WERI-Rb-1 (cell line): ENCODE measurements at places on chromosomes 13 and 19.
A peak's percentile ranks its signal among the peaks of the same experiment; 100 is the strongest.

- DNase-seq: no peak
Measured at GRCh38 chr13:44711706-44712105, 135.6 kb upstream of the TSC22D1 start.

- DNase-seq: no peak
Measured at GRCh38 chr13:30934381-30934780, 1.9 kb downstream of the TEX26 start.

DNA sequence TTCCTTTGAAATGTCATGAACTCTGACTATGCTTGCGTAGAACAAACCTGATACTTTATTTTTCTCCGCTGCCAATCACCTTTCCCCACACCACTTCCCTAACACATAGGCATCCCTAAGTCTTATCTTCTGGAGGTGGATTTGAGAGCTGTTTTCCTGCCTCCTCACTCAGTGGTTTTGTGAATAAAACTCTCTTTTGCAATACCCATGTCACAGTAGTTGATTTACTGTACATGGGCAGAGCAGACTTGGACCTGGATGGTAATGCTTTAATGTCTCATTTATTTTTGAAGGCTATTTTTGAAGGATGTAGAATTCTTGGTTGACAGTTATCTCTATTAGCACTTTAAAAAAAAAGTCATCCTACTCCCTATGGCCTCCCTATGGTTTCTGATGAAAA is 881.8 kb downstream of the SLITRK5 start:
- no peak for DNase-seq

GRCh38 chr13:65036999-65037398 is 2193.1 kb downstream of the PCDH9 start:
- DNase-seq: no peak

DNA sequence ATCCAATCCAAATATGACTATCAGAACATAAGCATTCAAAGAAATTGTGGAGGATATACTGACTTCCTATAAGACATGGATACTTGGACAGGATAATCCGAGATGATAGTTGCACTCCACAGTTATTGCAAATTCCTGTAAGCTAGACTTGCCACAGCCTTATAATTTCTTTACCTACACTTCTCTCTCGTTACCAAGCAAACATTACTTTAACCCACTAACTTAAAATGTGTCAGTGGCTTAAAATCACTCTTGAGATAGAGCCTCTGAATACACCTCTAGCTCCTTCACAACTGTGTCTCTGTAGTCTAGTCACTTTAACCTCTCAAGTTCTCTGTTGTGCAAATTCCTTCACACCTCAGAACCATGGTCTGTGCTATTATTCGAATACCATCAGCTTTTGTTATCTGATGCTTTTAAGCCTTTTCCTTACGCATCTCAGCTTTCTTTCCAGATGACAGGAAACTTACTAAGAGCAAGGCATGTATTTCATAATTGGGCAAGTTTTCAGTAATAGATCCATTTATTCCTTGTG is 474.9 kb upstream of the MIR17HG start:
- no peak for DNase-seq

DNA sequence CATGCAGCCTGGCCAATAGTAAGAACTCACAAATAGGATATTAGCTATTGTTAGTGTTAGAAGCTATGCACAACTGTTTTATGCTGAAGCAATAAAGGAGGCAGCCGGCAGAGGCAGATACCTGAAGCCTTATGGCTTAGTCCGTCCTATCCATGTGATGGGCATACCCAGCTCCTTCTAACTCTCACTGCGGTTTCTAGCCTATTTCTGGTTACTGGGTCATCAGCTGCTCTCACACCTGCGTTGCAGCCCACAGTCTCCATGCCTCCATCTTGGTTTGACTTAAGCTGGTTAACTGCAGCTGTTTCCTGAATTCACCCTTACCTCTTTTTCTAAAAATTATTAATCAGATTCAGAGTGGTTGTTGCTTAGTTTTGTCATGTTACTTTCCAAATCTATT is 40.5 kb upstream of the CNMD start:
- DNase-seq: no peak

DNA sequence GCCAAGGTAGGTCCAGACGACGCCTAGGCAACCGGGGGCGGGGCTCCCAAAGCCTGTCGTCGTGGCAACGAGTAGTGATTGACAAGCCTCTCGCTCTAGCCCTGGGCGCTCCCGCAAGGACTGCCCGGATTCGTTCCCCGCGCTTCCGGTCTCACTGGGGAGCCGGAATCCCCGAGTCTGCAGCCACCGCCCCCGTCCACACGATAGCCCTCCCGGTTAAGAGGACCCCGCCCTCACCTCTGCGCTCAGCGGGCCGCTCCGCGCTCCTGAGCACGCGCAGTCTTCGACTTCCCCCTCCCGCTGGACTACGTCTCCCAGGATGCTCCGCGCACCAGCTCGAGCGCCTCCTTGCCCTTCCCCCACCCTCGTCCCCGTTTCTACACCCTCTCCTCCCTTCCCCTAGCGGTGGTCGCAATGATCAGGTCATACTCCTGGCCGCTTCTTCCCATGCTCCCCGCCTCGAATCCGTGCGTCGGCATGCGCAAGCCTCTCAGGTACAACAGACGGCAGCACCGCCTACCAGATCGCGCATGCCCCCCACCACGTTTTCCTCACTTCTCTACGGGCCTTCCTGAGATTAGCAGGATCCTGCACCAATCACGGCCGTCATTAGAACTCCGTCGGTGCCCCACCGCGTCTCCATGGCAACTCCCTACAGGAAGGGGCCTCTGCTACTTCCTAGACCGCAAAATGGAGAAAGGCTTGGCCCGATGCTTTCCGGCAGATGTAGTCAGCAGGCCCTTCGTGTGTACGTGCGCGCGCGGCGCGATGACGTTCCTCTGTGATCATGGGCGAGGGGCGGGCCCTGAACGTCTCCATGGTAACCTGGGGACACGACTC is at the start of gene MZF1:
Gene MZF1 (minus strand): TSS at position 518 of the 840 bp plus-strand sequence. CDS start 1,946 bp downstream, outside the sequence.
- peak; percentile 100 for DNase-seq

GRCh38 chr13:36548129-36548528 is 115.8 kb downstream of the CCNA1 start:
- DNase-seq: no peak

DNA sequence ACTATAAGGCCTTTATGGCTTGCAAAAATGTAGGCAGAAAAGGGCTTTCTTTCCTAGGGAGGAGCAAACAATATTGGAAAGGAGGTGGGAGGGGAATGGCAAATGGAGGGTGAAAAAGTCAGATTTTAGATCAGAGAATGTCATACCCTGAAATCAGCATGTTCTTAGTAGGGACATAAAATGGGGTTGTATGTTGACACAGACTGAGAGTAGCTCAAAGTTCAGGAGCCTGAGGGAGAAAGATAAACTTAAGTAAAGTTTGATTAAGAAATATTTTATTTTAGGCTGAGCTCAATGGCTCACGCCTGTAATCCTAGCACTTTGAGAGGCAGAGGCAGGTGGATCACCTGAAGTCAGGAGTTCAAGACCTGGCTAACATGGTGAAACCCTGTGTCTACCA is 83.8 kb downstream of the ZNF737 start:
- DNase-seq: no peak

GRCh38 chr19:15161028-15161984 is 39.5 kb downstream of the NOTCH3 start:
- DNase-seq: peak; percentile 68

GRCh38 chr13:99191900-99192399 is 8.7 kb upstream of the UBAC2 start:
- peak; percentile 75 for DNase-seq

- DNase-seq: no peak
Measured at GRCh38 chr13:24632382-24633121, 47.7 kb upstream of the ATP12A start.

GRCh38 chr13:75963302-75963701 is 327.2 kb downstream of the LMO7 start:
- no peak for DNase-seq

- no peak for DNase-seq
Measured at GRCh38 chr13:97474349-97474980, 40.5 kb downstream of the RAP2A start.

- no peak for DNase-seq
Measured at GRCh38 chr13:60152114-60152513, 11.6 kb downstream of the DIAPH3 start.

DNA sequence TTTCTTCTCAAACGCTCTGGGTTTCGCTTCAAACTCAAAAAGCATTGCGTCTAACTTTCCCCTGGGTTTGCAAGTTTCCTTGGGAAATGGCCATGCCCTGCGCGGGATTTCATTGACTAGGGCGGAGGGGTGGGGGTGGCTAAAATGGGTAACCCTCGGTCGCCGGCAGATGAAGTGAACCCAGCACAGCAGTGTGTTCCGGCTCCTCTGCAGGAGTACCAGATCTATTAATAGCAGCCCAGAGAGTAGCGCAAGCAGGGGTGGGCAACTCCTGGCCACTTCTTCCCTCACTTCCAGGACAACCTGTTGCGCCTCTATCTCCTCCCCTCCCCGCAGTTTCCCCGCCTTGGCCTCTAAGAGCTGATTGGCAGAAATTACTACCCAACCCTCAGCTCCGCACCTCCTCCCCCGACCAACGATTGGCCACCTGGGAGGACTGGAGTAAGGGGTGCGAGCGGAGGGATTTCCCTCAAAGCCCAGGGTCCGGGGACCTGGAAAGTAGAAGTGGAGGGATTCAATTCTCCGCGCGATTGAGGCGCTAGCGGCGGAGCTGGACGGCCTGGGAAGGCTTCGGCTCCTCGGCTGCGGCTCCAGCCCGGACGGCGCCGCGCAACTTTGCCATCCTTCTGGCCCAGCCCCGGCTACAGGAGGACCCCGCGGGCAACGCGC is at the start of gene FREM2:
Gene FREM2 (plus strand): TSS at position 501 of the 669 bp plus-strand sequence. CDS start 268 bp downstream, outside the sequence.
- DNase-seq: peak; percentile 80

GRCh38 chr13:25380741-25381324 is 9.1 kb downstream of the ATP8A2 start:
- no peak for DNase-seq

DNA sequence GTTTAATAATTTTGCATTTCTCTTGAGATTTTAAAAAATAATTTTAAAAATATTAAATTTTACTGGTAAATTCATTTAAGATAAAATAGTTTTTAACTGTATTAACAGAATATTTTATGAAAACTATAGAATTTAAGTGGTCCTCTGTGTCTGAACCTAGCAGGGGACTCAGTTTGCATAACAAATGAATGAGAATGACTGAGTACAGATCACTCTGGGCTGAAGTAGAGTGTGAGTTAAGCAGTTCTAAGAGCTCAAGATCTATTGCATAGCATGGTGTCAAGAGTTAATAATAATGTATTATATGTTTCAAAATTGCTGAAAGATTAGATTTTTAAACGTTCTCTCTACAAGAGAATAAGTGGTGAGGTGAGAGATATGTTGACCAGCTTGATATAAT is 348.3 kb upstream of the SLITRK1 start:
- no peak for DNase-seq

- DNase-seq: no peak
Measured at GRCh38 chr19:49566302-49566701, 14.1 kb downstream of the NOSIP start.

DNA sequence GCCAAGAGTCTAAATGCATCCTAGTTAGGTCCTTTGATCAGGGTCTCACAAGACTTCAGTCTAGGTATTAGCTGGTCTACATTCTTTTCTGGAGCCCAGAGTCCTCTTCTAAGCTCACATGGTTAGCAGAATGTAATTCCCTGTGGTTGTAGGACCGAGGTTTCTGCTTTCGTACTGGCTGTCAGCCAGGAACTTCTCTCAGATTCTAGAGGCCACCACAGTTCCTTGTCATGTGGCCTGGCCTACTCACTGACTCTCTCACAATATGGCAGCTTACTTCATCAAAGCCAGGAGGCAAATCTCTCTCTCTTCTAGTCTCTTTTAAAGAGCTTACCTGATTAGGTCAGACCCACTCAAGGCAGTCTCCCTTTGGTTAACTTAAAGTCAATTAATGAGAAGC is 82.9 kb downstream of the POU4F1 start:
- DNase-seq: no peak

GRCh38 chr13:31504918-31505317 is 234.4 kb upstream of the RXFP2 start:
- no peak for DNase-seq

DNA sequence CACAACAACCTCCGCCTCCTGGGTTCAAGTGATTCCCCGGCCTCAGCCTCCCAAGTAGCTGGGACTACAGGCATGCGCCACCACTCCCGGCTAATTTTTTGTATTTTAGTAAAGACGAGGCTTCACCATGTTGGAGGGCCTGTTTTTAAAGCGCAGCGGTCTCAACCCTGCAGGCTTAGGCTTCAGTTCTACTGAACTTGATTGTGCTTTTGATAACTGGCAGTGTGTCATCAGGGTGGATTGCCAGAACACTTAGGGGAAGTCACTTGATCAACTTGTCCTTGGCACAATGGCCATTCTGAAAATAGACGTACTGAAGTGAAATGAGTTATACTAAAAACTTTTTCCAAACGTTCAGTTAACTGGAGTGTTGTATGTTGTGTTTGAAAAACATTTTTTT is 472.2 kb downstream of the KLF5 start:
- DNase-seq: no peak

DNA sequence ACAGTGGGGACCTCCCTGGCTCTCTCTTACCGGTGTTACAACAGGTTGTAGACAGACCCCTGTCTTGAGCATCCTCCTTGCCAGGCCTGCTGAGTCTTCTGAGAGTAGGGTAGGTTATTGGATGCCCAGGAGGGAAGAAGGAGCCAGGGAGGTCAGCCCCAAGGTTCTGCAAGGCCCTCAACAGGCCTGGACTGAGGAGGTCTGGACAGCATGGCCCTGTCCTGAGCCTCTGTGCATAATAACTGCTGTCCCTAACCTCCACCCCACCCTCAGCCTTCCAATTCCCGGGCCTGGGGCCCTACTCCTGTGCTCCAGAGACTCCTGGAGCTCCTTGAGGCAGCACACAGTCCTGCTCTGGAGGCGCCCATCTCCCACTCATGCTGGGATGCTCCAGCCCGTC is 336 bp downstream of the CD22 start:
- DNase-seq: no peak

GRCh38 chr13:98348466-98349200 is 171.6 kb upstream of the RNF113B start:
- DNase-seq: no peak

DNA sequence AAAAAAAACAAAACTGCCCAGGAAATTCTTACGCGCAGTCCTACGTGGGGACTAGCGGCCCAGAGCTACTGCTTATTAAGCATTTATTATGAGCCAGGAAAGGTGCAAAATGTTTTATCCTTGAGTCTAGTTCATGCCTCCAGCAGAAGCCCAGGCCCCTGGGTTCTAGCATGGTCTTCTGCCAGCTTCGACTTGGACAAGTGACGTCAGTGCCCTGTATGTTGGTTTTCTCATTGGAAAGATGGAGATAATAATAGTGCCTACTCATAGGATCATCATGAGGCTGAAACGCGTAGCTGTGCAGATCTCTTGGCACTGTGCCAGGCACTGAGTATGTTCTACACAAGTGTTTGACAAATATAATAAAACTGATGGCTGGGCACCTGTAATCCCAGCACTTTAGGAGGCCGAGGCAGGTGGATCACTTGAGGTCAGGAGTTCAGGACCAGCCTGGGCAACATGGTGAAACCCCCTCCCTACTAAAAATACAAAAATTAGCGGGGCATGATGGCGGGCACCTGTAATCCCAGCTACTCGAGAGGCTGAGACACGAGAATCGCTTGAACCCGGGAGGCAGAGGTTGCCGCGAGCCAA is 12.4 kb upstream of the SULT2B1 start:
- DNase-seq: no peak

- no peak for DNase-seq
Measured at GRCh38 chr19:54916822-54917221, 10.9 kb downstream of the NCR1 start.
